Transverse colon (tissue), 4 donors: ENCODE measurements at places on chromosomes 6 and 20. TPM values are rescaled to one million over a fixed set of nuclear protein-coding genes. Genes with fewer than 3 reads are reported as not detected.

DNA sequence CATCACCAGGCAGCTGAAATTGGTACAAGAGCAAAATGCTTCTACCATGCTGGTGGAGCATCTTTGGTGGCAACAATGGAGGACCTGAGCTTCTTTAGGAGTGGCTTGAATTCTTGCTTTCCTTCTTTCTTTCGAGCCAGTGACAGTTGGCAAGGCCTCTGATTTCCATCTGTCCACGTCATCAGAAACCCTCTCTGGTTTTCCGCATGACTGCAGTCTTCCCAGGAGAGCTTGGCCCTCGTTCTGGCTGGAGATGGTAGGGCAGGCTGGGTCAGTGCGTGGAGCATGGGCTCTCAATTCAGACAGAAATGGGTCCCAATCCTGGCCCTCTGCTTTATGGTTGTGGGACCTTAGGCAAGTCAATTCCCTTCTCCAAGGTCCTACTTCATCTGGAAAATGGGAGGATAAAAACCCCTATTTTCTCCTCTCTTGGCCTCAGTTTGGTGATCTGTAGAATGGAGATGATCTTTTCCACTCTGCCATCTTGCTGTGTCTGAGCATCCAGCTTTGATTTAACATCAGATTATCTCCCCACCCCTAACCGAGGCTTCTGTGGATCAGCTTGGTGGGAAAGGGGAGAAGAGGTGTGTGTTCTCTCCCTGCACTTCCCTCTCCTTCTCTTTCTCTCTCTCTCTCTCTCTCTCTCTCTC, 3.6 kb upstream of the BPIFB1 start:
- DNase-seq, result no peak

- no peak for DNase-seq
Measured at GRCh38 chr6:13660893-13661292, 45.8 kb downstream of the NOL7 start.

DNA sequence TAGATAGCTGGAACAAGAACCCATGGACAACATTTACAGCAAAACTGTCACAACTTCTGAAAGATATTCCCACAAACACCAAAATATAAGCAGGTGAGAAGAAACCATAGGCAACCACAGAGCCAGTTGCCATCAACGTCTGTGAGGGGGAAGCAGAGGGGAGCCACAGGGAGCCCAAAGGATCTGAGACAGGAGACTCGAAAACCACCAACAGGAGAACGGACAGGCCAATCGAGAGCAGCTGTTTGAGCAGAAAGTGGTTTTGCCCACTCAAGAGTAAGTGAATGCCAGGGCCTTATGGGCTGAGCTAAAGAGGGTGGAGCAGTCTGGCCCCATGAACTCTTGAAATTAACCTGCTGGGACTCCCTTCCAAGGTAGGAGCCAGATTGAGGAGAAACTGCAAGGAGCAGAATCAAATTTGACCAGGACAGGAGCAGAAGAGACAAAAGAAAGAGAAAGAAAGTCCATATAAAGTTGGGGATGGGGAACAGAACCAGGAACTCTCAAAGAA, 195.4 kb downstream of the ANKRD60 start:
- no peak for DNase-seq

FOXO3 gene
- 52.4 TPM for total RNA-seq

- no peak for DNase-seq
Measured at GRCh38 chr20:33553516-33553915, 63.6 kb downstream of the CBFA2T2 start.

DNA sequence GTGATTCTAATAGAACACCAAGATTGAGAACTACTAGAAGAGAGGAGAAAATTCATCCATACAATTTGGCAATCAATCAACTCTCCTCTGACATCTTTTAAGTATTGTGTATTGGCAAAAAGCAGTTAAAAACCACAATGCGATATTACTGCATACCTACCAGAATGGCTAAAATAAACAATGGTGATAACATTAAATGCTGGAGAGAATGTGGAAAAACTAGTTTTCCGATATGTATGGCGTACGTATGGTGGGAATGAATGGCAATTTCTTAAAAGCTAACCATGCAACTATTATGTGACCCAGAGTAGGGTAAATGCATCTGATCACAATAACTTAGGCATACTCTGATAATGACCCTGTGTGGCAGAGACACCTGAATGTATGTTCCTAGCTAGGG, 29.3 kb upstream of the LAMA4 start:
- no peak for DNase-seq

- DNase-seq, result no peak
Measured at GRCh38 chr6:162019349-162019748, 708.2 kb downstream of the PRKN start.

GRCh38 chr6:105107207-105107606, 72.6 kb downstream of the POPDC3 start:
- DNase-seq, result no peak

DNA sequence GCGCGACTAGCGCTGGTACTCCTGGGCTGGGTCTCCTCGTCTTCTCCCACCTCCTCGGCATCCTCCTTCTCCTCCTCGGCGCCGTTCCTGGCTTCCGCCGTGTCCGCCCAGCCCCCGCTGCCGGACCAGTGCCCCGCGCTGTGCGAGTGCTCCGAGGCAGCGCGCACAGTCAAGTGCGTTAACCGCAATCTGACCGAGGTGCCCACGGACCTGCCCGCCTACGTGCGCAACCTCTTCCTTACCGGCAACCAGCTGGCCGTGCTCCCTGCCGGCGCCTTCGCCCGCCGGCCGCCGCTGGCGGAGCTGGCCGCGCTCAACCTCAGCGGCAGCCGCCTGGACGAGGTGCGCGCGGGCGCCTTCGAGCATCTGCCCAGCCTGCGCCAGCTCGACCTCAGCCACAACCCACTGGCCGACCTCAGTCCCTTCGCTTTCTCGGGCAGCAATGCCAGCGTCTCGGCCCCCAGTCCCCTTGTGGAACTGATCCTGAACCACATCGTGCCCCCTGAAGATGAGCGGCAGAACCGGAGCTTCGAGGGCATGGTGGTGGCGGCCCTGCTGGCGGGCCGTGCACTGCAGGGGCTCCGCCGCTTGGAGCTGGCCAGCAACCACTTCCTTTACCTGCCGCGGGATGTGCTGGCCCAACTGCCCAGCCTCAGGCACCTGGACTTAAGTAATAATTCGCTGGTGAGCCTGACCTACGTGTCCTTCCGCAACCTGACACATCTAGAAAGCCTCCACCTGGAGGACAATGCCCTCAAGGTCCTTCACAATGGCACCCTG, 1.6 kb downstream of the TPBG start:
- peak; percentile 16 for DNase-seq

- DNase-seq, result no peak
Measured at GRCh38 chr6:113476937-113477839, 380.0 kb upstream of the MARCKS start.

- DNase-seq, result no peak
Measured at GRCh38 chr6:112603726-112604125, 256.6 kb downstream of the RFPL4B start.

ZNF165 gene
- total RNA-seq, result 1.1 TPM

DNA sequence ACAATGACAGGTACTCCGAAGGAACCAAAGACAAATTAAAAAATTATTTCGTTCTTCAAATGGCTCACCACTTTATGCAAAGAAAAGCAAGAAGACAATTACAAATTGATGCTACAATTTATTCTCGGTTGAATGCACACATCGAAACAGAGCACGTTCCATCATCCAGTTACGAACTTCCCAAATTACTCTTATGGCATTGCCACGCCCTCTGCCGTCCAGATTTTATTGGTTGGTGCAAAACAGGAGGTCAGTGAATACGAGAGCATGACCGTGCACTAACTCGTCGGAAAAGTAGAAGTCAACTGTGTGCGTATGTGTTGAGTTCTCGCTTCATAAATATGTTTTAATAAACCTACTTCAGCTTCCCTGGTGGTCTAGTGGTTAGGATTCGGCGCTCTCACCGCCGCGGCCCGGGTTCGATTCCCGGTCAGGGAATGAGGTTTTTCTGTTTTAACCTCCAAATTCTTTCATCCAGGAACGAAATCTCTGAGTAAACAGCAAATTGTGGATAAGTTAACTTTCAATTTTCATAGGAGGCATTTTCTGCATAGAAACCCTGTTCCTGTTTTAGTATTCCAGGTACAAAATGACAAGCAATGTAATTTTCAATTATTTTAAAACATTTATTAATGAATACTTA, 23.2 kb downstream of the ZNF311 start:
- peak; percentile 83 for DNase-seq

- no peak for DNase-seq
Measured at GRCh38 chr20:48614593-48615274, 213.1 kb downstream of the PREX1 start.

GUCA1A gene
- not detected for total RNA-seq

- no peak for DNase-seq
Measured at GRCh38 chr6:116329156-116329555, 41.6 kb upstream of the DSE start.

DNA sequence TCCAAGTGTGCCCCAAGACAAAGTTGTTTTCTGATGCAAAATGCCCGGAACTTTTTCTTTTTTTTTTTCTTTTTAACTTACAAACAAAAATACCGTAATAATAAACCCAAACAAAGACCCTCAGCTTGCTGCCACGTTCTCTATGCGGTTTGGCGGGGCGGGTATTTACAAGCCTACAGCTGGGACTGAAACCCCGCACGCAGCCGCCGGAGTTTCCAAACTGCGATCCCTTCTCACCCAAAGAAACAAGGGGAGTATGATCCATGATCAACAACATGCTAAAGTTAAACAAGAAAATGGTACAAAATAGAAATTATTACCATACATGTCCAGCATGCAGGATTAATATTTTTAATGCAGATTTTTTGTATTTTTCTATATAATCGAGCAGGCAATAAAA, 2.1 kb downstream of the MAFB start:
- no peak for DNase-seq

GRCh38 chr6:141688916-141689315, 443.8 kb upstream of the GJE1 start:
- DNase-seq, result no peak

PLEKHG1 gene
- total RNA-seq, result 35.4 TPM

TRIM10 gene
- total RNA-seq, result 19.8 TPM

RNGTT gene
- total RNA-seq, result 20.9 TPM

PACSIN1 gene
- total RNA-seq, result not detected

GRCh38 chr6:157406661-157407060, 25.7 kb downstream of the ZDHHC14 start:
- DNase-seq, result no peak

DNA sequence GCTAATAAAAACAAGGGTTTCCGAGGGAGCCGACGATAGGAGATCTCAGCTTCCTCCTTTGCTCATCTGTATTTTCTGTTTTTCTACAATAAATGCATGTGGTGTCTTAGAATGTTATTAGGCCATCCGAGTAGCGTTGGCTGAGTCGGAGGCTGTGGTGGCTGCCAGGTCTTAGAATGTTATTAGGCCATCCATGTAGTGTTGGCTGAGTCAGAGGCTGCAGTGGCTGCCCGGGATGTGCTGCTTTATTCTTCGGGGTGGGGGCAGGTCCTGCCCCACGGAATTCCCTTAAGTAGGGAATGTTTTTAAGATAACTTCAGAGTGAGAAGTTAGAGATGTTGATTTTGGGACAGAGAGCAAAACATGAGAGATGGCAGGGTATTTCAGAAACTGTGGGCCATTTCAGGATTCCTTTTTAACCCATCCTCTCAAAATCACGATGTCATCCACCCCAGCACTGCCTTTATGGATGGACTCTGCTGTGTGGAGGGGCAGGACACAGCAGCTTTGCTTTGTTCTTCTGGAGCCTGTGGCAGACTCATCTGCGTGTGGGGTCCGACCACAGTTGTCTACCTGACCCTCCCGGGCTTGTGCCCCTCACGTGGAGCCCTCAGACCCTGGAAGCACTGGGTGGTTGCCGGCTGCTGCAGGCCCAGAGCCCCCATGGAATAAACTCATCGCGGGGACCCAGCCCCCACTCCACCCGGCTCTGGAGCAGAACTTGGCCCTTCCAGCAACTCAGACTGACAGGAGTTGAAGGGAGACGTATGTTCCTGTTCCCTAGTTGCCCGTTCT, 20.4 kb downstream of the OSBPL2 start:
- no peak for DNase-seq

- DNase-seq, result no peak
Measured at GRCh38 chr20:59944726-59945125, 4.5 kb downstream of the FAM217B start.

GRCh38 chr6:66930559-66931290, 1223.7 kb upstream of the EYS start:
- no peak for DNase-seq
